SK-N-SH treated with all-trans-retinoic acid at 6 μM for 48 hours (cell line): ENCODE measurements at places on chromosomes 2 and 18.

- no peak for ATAC-seq
Measured at GRCh38 chr2:449246-450067, 161.6 kb upstream of the ALKAL2 start.

DNA sequence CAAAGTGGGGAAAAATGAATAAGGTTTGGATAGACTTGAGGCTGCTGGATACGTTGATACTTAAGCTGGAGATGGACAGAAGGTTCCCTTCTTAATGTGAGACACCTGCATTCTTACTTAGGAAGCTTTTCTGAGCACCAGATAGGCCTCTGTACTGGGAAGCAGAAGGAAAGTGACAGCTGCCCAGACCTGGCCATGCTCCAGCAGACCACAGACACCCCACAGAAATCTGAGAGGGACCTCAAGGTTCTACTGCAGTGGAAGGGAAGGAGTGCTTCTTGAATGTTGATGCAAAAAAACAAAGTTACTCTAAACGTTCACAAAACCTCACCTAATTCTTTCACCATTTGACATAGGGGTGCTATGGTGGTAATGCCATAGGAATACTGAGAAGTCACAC is 642.1 kb upstream of the ID2 start:
- ATAC-seq: no peak

DNA sequence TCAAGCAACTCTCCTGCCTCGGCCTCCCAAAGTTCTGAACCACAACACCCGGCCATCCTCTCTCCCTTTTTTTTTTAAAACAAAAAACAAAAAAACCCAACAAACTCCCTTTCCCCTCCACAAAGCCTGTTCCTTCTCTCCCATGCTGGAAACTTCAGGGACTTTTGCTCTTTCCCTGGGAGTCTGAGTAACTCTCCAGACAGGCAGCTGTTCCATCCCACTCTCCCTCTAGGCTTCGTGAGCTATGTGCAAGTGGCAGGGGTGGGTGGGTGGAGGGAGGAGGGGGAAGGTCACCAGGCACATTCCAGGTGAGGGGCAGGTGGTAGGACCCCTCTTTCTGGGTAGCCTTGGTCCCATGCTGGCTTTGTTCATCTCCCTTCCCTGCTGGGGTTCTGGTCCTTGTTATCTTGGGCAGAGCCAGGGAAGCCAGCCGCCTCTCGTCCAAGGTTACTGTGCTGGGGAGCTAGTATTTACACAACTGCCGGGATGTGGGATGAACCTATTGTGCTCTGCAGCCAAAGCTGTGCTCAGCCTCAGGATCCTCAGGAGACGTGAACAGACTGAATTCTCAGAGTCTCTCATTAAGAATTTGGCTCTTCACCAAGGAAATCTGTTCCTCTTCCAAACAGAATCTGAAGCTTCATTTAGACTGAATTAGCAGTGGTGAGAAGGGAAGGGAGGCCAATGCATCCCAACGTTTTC is 106.9 kb downstream of the LIPG start:
- no peak for ATAC-seq

GRCh38 chr2:239264838-239265651 is 135.8 kb downstream of the HDAC4 start:
- no peak; the same call in 2 of the 3 replicates for ATAC-seq

GRCh38 chr2:178674122-178674521 is 133.1 kb downstream of the TTN start:
- no peak for ATAC-seq

DNA sequence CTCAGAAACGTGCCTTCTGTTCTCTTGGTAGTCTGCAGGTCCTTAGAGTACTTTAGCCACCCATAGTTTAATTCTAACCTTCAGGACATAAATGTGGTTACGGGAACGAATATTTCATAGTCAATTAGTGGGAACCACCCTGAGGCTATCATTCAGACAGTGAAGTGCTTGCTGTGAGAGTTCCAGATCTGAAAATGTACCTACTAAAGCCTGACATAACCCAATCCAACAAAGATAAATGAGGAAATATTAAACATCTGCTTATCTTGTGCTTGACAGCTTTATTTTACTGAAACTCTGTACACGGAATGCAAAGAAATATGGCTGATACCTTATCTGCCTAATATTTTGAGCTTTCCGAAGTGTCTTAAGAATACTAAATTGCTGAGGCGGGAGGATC is 43.0 kb downstream of the RAB27B start:
- ATAC-seq: no peak

DNA sequence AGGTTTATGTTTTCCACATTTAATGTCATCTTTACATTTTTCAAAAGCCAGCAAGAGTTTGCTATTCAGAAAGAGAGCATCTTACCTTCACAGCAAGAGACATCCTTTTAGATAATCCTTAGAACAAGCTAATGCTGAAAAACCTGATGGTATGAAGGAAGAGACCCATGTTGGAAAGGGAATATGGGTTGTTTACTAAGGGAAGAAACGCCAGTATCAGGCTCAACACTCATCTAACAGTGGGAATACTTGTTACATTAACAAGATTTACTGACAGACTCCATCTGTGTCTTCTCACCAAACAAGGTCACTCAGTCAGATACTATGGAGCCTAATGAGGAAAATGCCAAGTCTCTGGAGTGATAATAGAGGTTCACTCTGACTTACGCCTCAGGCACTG is 1474.1 kb upstream of the SLC39A10 start:
- no peak for ATAC-seq

- no peak for ATAC-seq
Measured at GRCh38 chr2:121058852-121059558, 226.0 kb downstream of the TFCP2L1 start.

DNA sequence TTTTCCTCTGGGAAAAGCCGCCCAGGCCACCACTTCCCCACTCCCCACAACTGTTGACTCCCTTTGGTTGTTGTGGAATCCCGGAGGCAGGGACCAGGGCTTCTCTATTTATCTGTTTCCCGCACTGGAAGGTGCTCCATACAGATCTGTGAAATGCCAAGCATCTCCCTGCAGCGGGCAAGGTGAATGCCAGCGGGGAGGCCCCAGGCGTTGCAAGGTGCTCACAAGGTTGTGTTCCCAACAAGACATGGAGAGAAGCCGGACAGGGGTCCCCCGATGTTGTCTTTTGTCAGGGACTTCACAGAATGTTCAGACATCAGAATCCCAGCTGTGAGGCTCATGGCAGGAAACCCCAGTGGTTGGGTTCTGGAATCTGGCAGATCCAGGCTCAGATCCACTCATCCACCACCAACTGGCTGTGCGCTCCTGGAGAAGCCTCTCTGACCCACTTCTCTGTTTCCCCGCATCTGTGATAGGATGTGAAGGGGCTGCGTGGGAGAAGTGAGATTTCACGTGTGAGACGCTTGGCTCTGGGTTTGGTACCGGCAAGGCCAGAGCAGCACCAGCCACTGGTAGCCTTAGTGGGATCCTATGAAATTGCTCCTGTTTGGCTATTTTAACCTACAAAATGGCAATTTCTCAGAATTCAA is 8.6 kb upstream of the NEU2 start:
- no peak for ATAC-seq

- ATAC-seq: no peak
Measured at GRCh38 chr18:62088156-62088555, 98.7 kb downstream of the PIGN start.

- no peak for ATAC-seq
Measured at GRCh38 chr2:3427272-3427671, 47.8 kb downstream of the TRAPPC12 start.

DNA sequence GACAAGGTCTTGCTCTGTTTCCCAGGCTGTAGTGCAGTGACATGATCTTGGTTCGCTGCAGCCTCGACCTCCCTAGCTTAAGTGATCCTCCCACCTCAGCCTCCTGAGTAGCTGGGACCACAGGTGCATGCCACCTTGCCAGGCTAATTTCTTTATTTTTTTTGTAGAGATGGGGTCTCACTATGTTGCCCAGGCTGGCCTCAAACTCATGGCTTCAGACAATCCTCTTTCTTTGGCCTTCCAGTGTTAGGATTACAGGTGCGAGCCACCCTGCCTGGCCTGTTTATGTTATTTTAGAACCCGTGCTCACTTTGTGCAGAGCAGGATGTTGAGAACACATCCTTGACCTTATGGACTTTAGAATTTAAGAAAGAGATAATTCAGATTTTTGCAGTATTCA is 17.4 kb downstream of the FAM117B start:
- ATAC-seq: no peak

DNA sequence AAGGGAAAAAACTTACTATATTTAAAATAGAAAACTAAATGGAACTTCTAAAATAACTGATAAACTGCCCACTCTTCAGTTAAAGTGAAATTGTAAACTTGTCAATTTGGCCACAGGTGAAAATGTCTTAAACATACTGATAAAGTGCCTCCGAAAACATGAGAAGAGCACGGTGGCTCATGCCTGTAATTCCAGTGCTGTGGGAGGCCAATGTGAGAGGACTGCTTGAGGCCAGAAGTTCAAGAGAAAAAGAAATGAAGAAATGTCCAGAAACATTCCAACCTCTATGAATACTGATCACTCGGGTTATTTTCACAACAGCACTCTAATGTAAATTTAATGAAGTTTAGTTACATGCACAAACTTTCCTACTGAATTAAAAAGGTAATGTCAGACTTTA is 63.4 kb upstream of the DNER start:
- ATAC-seq: no peak

- no peak for ATAC-seq
Measured at GRCh38 chr2:129388870-129389269, 590.6 kb upstream of the RAB6C start.

DNA sequence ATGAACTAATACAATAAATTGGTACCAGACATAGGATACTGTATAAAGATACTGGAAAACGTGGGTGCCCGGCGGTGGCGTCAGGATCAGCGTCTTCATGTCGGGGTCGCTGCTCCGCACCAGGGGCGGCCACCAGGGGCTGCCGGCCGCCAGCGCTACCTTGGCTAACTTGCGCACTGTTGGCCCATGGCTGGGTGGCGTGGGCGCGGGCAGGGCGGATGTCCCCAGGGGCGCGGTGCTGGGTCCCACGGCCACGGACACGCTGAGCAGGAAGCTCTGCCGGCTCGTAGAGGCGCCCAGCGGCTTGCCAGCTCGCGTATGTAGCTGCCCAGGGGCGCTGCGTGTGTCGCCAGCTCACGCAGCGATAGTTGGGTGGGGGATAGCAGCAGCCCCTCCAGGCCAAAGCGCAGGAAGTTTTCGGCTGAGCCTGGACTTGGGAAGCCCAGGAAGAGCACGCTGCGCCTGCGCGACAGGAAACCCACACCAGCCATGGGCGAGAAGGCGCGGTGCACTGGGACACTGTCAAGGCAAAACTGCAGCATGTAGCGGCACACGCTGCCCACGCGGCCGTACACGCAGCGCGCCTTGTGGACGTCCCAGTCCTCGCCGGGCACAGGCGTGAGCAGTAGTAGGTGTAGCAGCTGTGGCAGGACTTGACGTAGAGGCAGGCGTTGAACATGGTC is 299.9 kb downstream of the CCDC74A start:
- no peak for ATAC-seq

- peak; percentile 47 for ATAC-seq
Measured at GRCh38 chr18:9539283-9539682, 64.0 kb downstream of the RALBP1 start.

GRCh38 chr2:159227467-159227866 is 59.0 kb downstream of the WDSUB1 start:
- ATAC-seq: no peak

DNA sequence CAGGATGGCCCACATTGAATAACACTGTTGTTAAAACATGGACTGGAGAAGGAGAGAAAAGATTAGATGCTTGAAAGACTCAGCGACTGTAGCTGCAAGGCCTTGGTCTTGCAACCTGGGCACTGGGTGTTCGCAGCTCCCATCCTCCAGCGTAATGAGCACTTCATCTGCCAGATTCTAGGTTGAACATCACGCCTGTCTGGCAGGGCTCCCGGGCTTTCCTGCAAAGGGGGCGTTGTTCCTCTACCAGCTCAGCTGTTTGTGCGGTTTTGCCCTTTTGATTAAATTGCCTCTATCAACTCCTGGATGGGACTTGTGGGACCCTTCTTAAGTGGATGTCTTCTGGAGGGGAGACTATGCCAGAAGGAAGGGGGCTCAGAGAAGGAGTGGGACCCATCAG is 215.4 kb downstream of the KLHL29 start:
- ATAC-seq: no peak

DNA sequence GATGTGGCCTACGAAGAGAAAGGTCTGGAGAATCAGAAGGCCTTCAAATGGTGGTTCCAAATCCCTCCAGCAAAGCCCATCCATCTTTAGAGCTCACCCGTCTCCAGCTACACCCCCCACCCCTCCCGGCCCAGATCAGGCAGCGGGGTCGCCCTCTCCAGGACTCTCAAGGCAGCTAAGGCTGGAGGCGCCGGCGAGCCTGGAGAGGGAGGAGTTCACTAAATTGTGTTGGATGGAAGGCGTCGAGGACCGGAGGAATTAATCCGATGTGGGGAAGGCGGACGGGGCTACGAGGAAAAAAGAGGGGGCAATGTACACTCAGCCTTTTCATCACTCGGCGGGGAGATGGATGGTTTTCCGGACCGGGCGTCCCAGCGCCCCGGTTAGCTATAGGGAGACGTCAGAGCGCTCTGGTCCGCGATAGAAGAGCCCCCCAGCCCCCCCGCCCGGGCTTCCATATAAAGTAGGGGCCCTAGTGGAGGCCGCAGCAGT is at the start of gene GRP:
Gene GRP, plus strand, starts transcription at position 487 of the 492 bp plus-strand sequence. CDS start 108 bp downstream, outside the sequence.
- peak; percentile 56 for ATAC-seq

- ATAC-seq: no peak; the same call in 2 of the 3 replicates
Measured at GRCh38 chr2:36477315-36477714, 120.7 kb downstream of the FEZ2 start.

DNA sequence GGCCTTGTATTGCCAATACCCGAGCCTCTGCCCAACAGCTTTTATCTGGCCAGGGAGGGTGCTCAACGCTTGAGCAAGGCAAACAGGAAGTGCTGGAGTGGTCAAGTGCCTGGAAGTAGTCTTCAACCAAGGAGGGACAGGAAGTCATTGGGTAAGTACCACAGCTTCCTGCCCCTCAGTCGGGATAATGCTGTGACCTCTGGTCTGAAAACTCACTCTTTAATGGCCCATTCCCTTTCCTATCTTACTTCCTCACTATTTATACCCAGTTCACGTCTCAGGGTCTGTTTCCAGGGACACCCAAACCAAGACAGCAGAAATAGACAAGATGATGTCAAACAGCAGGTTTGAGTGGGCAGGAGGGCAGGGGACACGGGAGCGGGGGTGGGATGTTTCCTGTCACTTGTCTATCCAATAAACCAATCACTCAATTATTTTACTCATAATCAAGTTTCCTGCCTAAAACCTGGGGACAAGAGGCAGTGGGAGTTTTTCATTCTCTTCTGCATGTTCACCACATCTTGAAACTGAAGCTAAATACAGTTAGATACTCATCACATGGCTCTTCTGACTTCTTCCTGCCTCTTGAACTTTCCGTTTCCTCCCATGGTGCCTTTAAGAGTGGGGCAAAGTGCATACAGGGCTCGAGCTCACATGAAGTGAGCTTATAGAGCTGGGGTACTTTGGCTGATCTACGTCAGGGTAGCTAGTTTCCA is 68.9 kb upstream of the CAB39 start:
- ATAC-seq: no peak
